ENCODE measurements at places on chromosomes 3 and 15.

DNA sequence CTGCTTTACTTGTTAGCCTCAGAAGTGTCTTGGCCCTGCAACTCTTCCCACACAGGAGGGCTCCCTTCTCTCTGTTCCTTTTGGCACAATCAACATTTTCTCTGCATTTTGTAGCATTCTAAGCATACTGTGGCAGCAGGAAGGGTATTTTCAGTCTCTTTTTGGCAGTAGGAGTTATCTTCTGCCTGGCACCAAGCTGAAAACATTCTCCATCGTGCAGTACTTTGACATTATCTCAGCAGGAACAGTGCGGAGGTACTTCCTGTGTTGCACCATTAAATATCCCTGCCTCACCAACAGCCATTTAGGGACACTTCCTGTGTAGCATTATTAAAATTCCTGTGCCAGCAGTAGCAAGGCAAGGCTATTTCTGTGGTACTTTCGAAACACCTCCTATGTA, 233.2 kb upstream of the SEMA6D start:
- DNase-seq, result no peak

DNA sequence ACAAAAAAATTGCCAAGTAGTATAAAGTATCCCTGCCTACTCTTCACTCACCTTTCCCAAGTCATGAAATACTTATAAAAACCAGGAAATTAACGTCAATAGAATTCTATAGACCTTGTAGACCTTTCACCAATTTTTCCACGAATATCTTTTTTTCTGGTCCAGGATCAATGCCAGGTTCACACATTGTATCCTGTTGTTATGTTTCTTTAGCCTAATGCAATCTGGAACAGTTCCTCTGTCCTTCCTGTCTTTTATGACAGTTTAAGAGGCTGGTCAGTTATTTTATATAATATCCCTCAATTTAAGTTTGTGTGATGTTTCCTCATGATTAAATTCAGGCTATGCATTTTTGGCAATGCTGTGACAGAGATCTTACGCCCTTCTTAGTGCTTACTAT, 63.2 kb upstream of the MAGI1 start:
- no peak for DNase-seq

GRCh38 chr15:37638116-37638515, 296.3 kb upstream of the TMCO5A start:
- DNase-seq, result no peak

DNA sequence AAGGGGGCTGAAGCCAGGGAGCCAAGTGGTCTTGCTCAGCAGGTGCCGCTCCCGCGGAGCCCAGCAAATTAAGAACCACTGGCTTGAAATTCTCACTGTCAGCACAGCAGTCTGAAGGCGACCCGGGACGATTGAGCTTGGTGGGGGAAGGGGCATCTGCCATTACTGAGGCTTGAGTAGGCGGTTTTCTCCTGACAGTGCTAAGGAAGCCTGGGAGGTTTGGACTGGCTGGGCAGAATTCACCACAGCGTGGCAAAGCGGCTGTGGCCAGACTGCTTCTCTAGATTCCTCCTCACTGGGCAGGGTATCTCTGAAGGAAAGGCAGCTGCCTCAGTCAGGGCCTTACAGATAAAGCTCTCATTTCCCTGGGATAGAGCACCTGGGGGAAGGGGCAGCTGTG, 57.0 kb upstream of the GPR149 start:
- DNase-seq, result no peak

All from COLO829 (cell line).